ENCODE measurements at places on chromosomes 4 and X. TPM values are rescaled to one million over a fixed set of nuclear protein-coding genes. Genes with fewer than 3 reads are reported as not detected.

- no peak for DNase-seq
These were observed 1028.1 kb downstream of the C4orf33 start for GRCh38 chr4:130124066-130124465.

CETN2 gene
- total RNA-seq = 19.0 TPM

DNA sequence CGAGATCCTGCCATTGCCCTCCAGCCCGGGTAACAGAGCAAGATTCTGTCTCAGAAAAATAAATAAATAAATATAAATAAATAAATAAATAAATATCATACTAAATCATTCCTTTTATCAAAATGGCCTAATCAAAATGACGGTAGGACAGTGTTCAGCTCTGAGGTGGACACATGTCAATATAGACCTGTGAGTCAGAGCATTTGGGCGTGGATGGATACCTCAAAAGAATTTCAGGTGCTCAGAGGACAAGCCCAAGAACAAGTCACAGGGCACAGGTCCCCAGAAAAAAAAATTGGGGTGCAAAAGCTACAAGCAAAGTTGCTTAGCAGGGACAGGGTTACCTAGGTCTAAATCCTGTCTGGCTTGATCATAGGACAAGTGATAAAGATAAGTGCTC, 204.7 kb upstream of the HS3ST1 start:
- DNase-seq = no peak

DNA sequence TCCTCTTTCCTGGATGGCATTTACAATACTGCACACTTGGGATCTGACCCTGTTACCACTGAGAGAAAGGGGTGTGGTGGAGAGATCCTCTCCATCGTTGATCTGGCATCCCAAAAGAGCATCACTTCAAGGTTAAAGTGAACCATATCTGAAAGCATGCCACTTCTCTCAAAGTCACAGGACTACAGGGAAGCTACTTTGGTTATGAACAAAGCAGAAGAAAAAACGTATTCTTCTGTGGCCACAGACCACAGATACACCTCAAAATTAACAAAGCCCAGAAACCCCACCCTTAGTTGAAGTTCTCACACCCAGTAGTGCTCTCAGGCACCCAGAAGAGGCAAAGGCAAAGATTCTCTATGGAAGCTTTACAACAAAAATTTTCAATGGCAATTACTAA, 108.3 kb downstream of the JADE1 start:
- DNase-seq = no peak

MAGEA9B gene
- not detected for total RNA-seq

DNA sequence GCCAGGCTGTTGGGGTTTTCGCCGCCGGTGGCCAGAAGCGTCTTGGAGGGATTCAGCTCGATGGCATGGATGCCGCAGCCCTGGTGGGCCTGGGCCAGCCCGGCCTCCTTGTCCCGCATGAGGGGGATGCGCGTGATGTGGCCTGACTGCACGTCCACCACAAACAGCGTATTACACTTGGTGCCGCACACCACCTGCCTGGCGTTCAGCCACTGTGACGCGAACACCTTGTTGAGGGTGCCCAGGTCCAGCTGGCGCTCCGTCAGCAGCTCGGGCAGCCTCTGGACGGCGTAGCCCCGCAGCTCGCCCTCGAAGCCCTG, 728 bp downstream of the DCAF12L2 start:
- no peak for DNase-seq

MAGEA11 gene
- not detected for total RNA-seq

PNCK gene
- total RNA-seq = 1.9 TPM

GRCh38 chr4:119337010-119337409, 15.1 kb upstream of the FABP2 start:
- no peak for DNase-seq

GRCh38 chr4:126097155-126097799, 782.5 kb downstream of the FAT4 start:
- DNase-seq = no peak

DNA sequence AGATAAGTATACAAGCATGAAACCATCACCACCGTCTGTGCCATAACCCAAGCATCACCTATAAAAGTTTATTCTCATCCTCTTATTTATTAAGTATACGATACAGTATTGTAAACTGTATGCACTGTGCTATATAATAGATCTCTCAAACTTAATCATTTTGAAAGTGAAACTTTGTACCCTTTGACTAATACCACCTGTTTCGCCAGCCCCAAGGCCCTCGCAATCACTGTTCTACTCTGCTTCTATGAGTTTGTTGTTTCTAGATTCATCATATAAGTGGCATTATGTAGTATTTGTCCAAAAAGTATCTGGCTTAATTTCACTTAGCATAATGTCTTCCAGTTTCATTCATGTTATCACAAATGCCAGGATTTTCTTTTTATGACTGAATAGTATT, 72.1 kb upstream of the DOCK11 start:
- no peak for DNase-seq

DNA sequence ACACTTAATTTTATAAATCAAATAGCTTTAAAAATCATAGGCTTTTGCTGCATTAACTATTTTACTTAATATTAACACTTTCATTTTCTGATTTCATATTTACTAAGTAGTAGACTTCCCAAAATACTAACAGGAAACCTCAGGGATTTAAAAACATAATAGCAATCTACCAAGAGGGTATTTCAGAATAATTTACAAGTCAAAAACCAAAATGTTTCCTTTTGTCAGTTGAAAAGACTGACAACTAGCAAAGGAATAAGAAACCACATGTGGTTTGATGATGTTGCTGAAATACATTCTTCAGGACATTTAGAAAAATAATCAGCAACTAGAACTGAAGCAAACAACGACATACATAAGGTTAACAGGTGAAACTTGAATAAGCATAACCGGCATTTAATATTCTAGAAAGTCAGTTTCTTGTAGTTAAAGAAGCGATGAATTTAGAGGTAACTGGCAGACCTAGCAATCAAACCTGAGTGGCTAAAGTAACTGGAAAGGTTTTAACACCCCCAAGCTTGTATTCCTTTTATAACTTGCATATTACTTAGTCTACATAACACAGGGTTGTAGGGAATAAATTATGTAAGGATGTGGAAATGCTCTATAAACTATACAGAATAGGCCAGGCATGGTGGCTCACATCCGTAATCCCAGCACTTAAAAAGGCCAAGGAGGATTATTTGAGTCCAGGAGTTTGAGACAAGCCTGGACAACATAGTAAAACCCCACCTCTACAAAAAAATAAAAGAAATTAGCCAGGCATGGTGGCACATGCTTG, 40.0 kb downstream of the DHX15 start:
- no peak for DNase-seq

GRCh38 chrX:39442332-39442731, 641.1 kb downstream of the MID1IP1 start:
- DNase-seq = no peak

GRCh38 chr4:138999666-139000065, 15.9 kb upstream of the NOCT start:
- no peak for DNase-seq

DNA sequence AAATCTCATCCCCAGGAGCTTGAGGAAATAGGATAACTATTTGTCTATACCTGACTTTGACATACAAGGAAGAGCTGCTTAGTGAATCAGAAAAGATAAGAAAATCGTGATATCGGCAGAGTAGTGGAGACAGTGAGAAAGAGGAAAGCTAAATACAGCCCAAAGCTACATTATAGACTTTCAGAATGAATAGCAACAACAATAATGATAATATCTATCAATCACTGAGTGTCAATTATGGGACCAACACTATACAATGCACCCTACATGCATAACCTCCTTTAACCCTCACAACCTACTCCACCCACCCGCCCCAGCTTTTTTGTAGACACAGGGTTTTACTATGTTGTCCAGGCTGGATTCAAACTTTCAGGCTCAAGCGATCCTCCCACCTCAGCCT, 205.1 kb downstream of the PPP3CA start:
- no peak for DNase-seq

- no peak for DNase-seq
These were observed 161.4 kb upstream of the PACRGL start for GRCh38 chr4:20538905-20539304.

GRCh38 chr4:133982533-133983224, 218.9 kb downstream of the PABPC4L start:
- no peak for DNase-seq

DNA sequence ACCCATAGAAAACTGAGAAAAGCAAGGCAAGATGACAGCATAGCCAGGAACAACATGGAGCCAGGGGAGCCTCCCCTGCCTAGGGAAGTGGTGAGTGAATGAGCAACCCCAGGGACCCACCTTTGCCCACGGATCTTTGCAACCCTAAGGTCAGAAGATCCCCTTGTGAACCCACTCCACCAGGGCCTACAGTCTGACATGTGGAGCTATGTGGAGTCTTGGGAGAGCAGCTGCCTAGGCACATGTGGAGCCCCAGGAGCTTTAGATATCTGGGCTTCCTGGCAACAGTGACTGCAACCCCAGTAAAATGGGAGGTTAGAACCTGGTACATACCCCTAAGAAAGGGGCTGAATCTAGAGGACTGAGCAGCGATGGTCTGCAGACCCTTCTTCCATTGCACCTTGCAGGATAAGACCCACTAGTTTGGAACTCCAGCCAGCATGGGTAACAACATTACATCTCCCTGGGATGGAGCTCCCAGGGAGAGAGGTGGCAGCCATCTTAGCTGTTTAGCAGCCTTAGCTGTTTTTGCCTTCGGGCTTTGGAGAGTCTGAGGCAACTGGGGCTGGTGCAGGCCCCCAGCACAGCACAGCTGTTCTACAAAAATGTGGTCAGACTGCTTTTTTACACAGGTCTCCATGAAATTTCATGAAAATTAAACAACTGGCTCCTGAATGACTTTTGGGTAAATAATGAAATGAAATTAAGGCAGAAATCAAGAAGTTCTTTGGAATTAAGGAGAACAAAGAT, 104.7 kb upstream of the TRIM2 start:
- no peak for DNase-seq

Data from colonic mucosa (tissue), 4 donors.